Mammary epithelial cell (primary cell): ENCODE measurements at places on chromosomes 7 and 10. TPM values are rescaled to one million over a fixed set of nuclear protein-coding genes. Genes with fewer than 3 reads are reported as not detected.

The GRID2IP gene
- 0.01 TPM for polyA plus RNA-seq

DNA sequence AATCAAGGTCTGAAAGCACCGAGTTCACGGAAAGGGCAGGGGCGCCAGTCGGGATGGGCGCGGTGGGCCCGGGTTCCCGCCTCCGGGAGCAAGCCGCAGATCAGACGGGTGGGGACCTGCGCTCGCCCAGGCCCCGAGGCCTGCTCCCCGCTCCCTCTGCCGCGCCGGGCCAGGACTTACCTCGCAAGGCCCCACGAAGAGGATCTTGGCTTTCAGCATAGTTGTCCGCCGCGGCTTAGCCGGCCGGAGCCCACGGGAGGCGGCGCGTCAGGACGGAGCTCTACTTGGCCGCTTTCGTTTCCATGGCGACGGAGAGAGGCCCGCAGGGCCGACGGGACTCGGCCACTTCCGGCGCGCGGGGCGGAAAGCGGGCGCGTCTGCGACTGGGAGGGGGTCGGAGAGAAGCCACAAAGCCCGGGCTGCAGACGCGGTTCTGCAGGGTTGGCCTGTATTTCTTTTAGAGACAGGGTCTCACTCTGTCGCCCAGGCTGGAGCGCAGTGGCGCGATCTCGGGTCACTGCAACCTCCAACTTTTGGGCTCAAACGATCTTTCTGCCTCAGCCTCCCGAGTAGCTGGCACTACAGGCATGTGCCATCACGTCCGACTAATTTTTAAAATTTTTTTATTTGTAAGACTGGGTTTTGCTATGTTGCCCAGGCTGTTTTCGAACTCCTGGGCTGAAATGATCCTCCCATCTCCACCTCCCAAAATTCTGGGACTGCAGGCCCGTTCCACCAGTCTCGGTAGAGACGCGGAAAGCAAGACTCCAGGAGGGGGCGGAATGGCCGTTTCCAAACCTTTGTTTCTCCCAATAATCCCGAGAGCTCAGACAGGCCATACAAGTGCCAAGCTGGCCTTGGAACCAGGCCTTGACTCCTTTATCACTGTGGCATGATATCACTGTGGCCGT lies at the start of gene IFT22:
Gene IFT22, minus strand, starts transcription at position 322 of the 911 bp plus-strand sequence. Its CDS starts 103 bp downstream, at position 219.
- DNase-seq: peak; percentile 81

GRCh38 chr10:127161482-127161881 lies 34.9 kb downstream of the INSYN2A start:
- DNase-seq: no peak

The CASD1 gene
- 3.1 TPM for polyA plus RNA-seq
